ENCODE measurements at places on chromosomes 7 and 10.

GRCh38 chr7:91330191-91330808 is 66.1 kb downstream of the FZD1 start:
- no peak for DNase-seq

DNA sequence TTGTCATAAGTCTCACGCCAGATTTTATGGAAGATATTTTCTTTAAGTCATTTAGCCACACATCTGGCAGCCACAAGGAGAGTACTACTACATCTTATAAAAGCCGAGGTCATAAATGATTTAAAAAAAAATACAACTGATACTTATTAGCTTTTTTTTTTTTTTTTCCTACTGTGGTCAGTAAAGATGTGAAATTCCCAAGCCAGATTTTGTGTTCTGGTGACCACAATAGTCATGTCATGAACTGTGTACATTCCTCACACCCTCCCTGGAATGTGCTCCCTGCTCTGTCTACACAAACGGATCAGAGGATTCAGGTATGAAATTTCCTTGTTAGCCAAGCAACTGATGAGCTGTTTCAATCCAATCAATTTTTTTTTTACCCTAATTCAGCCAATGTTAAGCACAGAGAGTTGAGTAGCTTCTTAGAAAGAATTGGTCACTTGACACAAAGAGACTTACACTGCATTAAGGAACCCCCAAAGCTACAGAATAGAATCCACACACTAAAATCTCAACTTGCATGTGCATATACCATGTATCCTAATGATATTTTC is 54.7 kb downstream of the CHRM2 start:
- DNase-seq: no peak

GRCh38 chr10:43041422-43042342 is 35.2 kb upstream of the RET start:
- DNase-seq: no peak

DNA sequence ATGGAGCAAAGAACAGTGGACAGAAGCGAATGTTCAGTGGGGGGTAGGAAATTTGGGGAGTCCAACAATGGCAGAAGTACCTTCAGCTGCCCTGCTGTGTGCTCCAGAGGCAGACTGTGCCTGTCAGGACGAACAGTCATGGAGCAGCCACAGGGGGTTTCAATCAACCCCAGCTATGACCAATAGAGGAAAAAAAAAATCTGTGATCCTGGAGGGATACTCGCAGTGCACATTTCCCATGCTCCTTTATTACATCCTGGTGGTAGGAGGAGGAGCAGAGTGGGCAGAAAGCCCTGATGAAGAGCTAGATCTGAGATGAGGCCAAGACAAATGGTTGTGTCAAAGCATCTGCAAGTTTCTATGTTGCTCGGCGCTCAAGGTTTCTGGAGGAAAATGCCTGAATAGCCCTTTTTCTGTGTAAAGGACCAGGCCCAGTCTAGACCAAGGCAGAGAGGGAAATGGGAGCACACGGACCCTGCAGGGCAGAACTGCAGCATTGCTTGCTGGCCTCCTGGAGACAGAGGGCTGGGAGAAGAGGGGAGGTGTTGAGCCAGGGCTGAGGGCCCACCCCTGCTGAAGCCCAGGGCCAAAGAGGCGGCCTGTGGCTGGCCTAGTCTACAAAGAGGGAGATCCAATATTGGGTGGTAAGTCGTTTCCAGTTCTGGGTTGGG is 201.5 kb downstream of the GRID1 start:
- DNase-seq: no peak

DNA sequence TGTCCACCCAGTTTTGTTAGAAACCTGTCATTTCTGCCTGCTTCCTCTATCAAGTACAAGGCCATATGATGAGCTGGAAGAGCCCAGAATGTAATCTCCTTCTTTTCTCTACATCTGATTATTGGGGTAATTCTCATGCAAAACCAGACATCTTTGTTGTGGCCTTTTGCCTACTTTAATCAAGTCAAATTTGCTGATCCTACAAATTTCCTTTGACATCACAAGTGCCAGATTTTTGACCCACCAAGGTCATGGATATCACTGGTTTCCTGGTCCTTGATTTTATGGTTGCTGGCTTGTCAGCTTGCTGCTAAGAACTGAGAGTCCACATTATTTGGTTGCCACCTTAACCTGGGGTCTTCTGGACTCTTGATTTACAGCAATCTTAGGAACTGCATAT is 336.1 kb downstream of the TFEC start:
- DNase-seq: no peak

DNA sequence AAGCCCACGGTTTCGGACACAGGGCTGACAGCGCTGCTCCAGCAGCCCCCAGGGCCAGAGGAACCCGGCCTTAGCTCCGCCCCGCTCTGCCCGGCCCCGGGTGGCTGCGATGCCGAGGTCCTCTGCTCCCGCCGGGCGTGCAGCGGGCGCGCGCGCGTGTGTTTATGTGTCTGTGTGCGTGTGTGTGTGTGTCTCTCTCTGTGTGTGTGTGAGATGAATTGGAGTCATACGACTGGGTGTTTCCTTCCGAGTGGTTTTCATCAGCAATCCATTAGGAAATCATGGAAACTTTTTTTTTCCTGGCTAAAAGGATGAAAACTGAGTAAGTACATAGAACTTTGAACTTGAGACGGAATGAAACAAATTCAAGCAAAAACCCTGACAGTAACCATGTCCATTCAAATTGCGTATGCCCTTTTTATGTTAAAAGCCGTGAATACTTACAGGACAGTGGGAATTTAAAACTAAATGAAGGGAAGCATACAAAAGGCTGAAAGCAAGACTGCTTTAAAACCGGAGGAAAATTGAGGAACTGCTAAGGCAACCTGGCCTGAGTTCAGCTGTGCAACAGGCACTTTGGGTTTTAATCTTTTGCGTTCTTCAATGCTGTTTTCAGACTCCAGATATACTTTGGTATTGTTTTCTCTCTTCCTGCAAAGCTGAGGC is at the start of gene CPED1:
Gene CPED1, plus strand, starts transcription at position 121 of the 666 bp plus-strand sequence. CDS start 911 bp downstream, outside the sequence.
- DNase-seq: no peak

DNA sequence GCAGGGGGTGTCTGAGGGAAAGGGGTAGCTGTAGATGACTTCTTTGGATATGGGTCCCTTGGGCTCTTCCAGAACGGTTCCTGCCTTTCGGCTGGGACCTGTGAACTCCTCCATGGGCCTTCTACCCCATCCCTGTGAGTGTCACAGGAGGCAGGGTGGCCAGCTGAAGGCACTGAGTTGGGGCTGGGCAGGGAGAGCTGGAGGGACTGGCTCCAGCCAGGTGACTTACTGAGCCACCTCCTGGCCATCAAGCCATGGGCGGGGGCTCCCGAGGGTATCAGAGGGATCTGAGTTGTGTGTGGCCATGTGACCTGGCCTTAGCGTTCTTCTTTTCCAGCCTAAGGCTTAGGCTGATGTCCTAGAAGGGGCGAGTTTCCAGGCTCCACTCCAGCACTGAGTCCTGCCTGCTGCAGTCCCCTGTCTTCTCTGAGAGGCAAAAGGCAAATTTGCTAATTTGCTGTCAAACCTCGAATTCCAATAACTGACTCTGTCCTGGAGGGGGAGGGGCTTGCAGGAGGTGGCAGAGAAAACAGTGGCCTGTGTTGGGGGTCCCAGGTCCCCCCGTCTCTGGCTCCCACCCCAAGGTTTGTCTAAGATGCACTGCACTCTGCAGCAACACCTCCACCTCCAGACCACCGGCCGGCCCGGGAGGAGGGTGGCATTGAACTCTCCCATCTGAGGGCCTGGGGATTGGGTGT is 27.2 kb downstream of the ADCYAP1R1 start:
- DNase-seq: no peak

DNA sequence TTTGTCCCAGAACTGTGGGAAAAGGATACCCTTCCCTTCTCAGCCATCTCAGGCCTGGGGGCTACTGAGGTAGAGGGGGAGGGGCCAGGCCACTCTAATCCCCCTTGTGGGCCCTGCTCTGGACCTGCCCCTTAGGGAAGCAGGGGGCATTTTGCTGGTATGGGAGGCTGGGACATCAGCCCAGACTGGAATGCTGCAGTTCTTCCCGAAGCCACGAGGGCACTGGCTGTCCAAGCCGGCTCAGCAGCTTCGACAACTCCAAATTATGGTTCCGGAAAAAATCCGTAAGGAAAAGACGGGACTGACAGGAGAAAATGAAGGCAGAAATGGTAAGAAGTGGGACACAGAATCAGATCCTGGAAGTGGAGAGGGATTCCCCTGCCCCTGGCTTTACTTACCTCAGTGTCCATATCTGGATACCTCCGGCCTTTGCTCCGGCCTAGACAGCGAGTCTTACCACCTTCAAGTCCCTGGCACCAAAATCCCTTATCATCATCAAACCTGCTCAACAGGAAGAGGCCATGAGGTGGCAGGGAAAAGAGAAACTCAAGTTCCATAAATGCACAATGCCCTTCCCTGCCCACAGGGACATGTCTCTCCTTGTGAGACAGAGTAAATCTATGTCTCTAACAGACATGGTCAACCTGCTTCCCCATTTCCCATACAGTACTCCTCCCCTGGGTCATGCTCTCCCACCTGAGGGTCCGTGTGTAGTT is 9.0 kb downstream of the NDST2 start:
- no peak for DNase-seq

- DNase-seq: no peak
These were observed 13.1 kb downstream of the IFT22 start for GRCh38 chr7:101308245-101309085.

DNA sequence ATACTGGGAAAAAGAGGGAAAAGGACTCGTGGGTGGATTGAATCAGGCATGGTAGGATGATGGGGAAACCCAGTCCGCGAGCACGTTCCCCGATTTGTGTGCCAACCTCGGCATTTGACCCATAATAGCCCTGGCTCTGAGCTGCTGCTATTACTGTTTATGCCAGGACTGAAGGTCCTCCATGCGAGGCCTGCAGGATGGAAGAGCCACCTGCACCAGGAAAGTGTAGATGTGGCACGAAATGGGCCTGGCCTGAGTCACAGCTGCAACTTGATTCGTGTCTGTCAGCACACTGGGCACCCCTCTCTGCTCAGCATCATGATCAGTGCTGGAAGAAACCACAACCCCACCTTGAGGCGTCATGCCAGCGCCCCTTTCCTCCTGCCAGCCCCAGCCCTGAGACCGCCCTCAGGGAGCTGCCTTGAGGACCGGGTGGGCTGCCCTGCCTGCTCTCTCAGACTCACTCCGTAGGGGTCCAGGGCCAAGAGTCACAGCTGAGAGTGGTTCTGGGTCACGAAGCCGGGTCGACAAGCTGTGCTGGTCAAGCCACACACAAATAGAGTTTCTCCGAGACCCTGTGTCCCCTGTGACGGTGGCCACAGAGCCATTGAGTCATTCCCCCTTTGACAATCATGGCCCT is 74.4 kb downstream of the CHST15 start:
- DNase-seq: no peak

DNA sequence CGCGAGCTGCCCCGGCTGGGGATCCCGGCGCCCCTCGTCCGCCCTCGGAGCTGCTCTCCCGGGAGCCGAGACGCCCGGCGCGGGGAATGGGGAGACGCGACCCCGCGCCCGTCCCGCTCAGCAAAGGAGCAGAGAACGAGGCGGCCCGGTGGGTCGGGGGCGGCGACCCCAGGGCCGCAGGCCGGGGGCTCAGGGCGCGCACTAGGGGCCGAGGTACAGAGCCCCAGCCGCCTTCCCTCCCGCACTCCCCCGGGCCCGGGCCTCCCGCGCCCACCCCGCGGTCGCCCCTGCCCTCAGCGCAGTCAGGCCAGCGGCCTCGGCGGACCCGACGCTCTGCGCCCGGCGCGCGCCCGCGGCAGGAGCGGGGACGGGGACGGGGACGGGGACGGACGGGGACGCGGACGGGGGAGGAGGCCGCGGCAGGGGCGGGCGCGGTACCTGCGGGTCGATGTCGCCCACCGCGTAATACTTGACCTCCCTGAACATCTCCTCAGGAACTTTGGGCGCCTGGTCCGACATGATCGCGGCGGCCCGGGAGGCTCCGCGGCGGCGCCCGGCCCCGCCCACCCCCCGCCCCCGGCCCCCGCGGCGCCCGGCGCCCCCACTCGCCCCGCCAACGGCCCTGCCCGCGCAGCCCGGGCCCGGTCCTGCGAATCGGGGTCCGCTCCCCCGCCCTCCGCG is 373 bp downstream of the PAXIP1 start:
- no peak for DNase-seq

DNA sequence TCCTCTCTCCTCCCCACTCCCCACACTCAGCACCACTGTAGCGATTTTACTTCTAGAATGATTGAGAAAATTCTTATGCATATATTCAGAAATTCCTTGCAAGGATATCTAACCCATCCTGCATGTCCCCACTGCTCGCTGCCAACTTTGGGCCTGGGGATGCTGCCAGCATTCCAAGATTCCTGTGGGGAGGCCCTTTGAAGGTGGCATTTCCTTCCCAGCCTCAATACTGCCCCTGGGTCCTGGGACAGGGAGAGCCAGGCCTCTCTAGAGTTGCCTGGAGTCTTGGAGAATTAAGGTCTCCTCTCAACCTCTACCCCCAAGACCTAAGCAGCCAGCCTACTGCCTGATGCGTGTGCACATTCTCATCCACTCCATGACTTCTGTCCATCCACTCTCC is 303.5 kb downstream of the NEBL start:
- no peak for DNase-seq

Data from activated CD8-positive, alpha-beta memory T cell treated with anti-CD3 and anti-CD28 coated beads for 48 hours (primary cell).